ENCODE measurements at places on chromosomes 2 and 18. TPM values are rescaled to one million over a fixed set of nuclear protein-coding genes. Genes with fewer than 3 reads are reported as not detected.

Gene SPATA3
- total RNA-seq, result not detected

Gene SCN2A
- not detected for total RNA-seq

Gene KLHL41
- total RNA-seq, result 0.25 TPM

Gene IL18R1
- 11.0 TPM for total RNA-seq

Gene PSTPIP2
- 13.3 TPM for total RNA-seq

Gene SLC9A4
- 0.08 TPM for total RNA-seq

Gene RETSAT
- total RNA-seq, result 33.0 TPM

Gene KCMF1
- total RNA-seq, result 59.8 TPM

Gene SCN9A
- total RNA-seq, result not detected

Gene OXER1
- not detected for total RNA-seq

Gene TUBA3E
- not detected for total RNA-seq

Gene ATG4B
- 96.9 TPM for total RNA-seq

Gene CNPPD1
- total RNA-seq, result 79.3 TPM

Gene FN1
- total RNA-seq, result not detected

Gene DYTN
- total RNA-seq, result not detected

Gene UBR3
- 42.2 TPM for total RNA-seq

Gene ASXL2
- total RNA-seq, result 63.6 TPM

Gene APLF
- total RNA-seq, result 9.5 TPM

Gene IL36RN
- not detected for total RNA-seq

Gene VWC2L
- not detected for total RNA-seq

Gene NCKAP1
- total RNA-seq, result 6.3 TPM

Gene WDR12
- total RNA-seq, result 21.3 TPM

Gene AFG3L2
- total RNA-seq, result 31.4 TPM

Gene CAPN13
- not detected for total RNA-seq

Gene CD8B2
- not detected for total RNA-seq

Gene BOD1L2
- total RNA-seq, result not detected

Gene CRYGB
- total RNA-seq, result not detected

Gene REG3A
- total RNA-seq, result not detected

Gene CD226
- 94.6 TPM for total RNA-seq

Gene IL18RAP
- 4.2 TPM for total RNA-seq

Gene MFSD6
- total RNA-seq, result 38.3 TPM

Gene STAT4
- 119 TPM for total RNA-seq

Gene RAB11FIP5
- total RNA-seq, result 10.9 TPM

Gene AQP12A
- not detected for total RNA-seq

Gene SEPTIN2
- total RNA-seq, result 362 TPM

Gene STARD6
- not detected for total RNA-seq

Gene ACMSD
- total RNA-seq, result not detected

Gene AOX1
- total RNA-seq, result not detected

Gene CTIF
- 6.5 TPM for total RNA-seq

Gene PUM2
- total RNA-seq, result 161 TPM

Gene CCDC74B
- 0.12 TPM for total RNA-seq

Gene SPDYA
- total RNA-seq, result 4.9 TPM

Data from CD4-positive, alpha-beta memory T cell (primary cell).